HAP-1 (cell line): ENCODE measurements at places on chromosomes 3 and 15.

DNA sequence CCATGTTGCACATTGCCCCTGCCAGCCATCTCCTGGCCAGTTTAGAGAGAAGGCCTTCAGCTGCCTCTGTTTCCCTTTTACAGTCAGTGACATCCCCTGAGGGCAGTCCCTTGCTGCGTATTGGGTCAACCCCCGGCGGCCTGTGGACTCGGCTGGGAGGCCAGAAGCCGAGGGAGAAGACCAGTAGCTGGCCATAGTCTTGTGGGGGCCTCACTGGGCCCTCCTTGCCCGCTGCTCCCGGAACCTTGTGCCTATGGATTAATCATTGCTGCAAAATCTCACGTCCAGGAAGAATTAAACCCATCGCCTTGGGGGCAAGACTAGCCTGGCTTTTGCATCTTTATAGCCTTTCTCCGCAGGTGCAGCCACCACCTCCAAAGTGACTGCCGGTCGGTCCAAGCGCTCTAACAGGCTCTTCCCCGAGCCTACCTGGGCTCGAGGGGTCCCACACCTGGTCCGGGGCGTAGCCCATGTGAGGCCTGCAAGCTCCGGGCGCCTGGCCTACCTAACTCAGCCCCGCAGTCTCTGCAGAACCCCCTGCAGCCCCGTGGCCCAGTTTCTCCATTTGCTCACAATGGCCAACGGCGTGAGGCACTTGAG, 870 bp upstream of the CHAC1 start:
- DNase-seq, result no peak

DNA sequence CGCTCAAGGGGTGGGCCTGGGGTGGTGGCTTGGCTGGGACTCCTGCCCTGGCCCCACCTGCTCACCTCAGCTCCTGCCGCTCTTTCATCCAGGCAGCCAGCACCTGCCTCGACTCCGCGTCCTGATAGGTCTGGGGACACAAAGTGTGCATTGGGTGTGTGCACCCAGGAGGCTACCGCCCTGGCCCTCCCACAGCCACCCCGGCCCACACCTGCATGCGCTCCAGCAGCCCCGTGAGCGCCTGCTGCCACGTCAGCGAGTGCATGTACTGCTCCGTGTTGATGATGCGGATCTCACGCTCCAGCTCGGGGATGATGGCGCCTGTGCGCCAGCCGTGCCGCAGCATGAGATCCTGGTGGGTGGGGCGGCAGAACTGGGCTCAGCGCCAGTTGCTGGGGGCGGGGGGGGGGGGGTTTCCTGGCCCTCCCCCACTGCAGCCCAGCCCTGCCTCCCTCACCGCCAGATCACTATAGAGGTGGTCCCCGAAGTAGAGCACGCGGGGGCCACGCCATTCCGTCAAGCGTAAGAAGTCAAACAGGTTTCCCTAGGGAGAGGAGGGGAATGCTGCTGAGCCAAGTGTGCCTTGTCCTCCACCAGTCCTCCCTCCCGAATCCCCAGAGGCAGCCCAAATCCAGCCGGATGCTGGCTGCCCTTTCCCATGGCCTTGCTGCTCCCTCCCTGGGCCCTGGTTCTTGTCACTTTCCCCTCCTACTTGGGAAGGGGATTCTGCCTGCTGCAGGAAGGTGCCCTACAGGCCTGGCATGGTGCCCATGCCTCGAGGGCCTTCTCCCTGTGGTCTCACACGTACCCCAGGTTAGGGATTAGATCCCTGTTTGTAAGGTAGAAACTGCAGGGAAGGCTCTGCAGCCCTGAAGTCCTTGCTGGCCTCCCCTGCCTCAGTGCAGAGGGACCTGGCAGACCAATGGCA, 8.6 kb downstream of the NT5DC2 start:
- no peak for DNase-seq

DNA sequence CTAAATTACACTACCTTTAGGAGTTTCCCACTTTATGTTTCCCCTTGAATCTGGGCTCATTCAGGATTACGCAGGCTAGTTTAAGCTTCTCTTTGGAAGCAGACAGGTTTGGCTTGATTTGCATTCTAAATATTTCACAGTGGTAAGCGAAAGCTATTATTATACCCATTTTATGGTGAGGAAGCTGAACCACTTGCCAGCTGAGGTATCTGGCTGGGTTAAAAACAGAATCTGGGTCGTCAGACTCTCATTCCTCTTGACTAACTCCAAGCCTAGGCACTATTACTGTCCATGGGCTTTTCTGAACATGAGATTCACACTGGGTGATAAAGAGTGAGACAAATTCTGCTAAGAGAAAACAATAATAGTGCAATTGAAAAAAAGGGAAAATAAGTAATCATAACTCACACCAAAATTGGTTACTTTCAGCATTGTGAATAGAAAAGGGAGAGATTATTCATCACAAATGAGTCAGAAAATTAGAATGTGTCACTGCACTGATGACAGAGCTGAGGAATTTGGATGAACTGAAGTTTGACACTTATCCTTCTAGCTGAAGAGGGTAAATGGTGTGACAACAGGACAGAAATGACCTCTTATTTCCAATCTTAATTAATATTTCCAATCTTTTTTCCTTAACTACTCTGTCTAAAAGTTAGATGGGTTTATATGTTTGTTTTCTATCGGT, 211.3 kb downstream of the TIGIT start:
- DNase-seq, result no peak

- no peak for DNase-seq
Observed at GRCh38 chr3:179432021-179432420, 19.2 kb downstream of the GNB4 start.

DNA sequence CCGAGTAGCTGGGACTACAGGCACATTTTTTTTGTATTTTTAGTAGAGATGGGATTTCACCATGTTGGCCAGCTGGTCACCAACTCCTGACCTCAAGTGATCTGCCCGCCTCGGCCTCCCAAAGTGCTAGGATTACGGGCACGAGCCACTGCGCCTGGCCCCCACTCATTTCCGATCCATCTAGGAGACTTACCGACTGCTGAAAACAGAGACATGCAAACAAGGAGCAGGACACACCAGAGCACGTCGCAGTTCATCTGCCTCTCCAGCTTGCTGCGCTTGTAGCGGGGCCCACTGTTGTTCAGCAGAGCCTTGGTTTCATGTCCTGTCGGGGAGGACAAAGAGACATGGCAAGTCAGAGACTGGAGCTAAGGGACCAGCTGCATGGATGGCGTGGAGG, 137.4 kb downstream of the ATP10A start:
- no peak for DNase-seq

GRCh38 chr3:5330152-5330810, 142.8 kb downstream of the EDEM1 start:
- DNase-seq, result no peak

DNA sequence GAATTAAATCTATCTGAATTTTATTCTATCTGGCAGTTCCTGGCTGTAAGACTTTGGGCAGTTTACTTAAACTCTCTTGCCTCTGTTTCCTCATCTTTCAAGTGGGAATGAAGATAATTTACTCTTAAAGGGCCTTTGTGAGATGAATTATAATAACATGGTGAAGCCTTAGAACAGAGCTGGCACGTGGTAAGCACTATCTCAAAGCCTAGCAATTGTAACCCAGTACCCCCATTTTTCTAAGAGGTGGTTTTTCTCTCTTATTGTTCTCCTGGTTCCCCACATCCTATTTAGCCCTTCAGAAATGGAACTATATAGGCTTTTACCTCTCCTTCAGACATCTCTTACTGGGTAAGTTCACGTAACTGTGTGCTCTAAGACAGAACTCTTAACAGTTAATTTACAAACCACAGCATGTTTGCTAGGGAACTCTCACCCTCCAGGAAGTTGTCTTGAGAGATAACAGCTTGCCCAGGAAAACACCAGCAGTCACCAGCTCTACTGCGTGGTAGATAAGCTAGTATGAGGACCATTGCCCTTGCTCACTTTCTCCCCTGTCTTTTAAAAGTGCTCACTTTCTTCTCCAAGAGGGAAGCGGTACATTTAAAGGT, 12.3 kb upstream of the CRBN start:
- no peak for DNase-seq

DNA sequence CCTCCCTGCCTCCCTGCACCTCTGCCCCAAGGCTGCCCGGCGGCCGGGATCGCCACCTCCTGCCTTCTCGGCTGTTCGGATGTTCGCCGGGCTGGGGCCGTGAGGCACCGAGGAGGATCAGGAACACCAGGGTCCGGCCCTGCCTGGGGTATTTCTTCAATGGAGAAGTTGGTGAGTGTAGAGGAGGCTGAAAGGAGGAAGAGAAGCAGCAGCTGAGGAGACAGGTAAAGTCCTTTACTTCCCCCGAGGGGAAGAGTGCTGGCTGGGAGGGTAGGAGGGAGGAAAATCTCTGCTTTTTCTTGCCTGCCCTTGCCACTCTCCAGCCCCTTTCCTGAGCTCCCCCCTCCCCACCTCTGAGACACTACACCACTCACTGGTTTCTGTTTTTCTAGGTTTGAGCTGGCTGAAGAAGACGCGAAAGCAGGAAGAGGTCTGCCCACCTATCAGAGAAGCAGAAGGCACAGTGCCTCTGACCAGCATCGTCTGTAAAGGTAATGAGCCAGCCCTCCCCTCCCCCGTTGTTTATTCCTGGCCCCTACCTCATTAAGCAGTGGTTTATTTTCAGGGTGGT, 519 bp downstream of the ASB7 start:
- DNase-seq, result peak; percentile 15

- DNase-seq, result no peak
Observed at GRCh38 chr15:89396723-89397652, 62.4 kb upstream of the POLG start.

GRCh38 chr15:76803049-76803571, 102.0 kb downstream of the SCAPER start:
- no peak for DNase-seq

GRCh38 chr15:66721020-66721419, 19.0 kb downstream of the SMAD6 start:
- no peak for DNase-seq

DNA sequence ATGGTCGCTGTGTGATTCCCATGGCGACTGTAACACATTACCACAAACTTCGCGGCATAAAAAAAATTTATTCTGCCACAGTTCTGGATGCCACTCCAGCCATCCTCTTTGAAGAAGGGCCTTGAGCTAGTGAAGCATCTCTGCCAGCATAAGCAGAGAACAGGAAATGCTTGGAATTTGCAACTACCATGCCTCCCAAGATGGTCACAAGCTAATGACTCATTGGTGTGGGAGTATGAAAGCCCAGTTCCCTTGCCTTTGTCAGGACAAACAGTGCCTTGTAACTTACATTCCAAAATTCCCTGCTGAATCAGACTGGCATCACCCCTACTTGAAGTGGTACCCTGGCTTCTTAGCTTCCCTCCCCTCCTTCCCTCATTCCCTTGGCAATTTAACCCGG, 129.7 kb downstream of the PROS1 start:
- no peak for DNase-seq

GRCh38 chr3:101709126-101709525, 15.3 kb upstream of the CEP97 start:
- DNase-seq, result no peak

- DNase-seq, result peak; percentile 4
Observed at GRCh38 chr15:70374096-70374495, 276.4 kb upstream of the TLE3 start.

DNA sequence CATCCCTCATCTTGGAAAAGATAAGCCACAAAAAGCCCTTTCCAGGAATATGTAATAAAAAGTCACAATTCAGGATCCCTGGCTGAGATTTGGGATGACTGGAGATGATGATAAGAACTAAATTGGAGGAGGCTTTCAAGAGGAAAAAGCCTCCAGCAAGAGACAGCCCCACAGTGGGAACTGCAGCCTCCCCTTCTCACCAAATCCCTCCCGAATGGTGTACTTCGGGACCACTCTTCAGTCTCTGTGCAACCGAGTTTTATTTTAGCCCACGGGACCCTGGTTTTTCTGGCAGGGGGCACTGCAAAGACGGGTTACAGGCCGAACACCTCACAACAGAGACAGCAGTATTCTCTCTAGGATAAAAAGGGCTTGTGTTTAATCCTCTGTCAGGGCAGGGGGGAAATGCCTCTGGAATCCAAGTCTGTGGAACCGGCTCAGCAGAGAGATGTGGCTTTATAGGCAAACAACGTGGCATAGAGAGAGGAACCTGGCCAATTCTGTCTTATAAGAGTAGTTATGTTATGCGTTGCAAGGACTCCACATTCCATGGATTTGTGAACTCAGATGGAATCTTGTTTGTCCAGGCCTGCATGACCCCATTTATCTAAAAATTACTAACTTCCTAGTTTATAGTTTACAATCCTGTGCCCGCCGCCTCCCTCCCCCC, 1.2 kb upstream of the LMCD1 start:
- peak; percentile 16 for DNase-seq

DNA sequence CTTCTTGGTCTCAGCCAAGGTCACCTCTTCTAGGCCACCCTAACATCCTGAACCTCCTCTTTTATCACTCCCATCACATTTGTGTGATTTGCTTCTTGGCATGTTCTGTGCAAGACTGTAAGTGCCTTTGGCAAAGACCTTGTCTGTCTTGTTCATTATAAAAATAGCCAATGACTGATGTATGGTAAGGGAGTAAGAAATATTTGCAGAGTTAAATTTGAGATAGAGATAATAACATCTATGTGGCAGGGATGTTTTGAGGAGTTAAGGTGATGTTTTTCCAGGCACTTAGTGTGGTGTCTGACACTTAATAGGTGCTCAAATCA, 202.3 kb downstream of the CADPS start:
- no peak for DNase-seq

DNA sequence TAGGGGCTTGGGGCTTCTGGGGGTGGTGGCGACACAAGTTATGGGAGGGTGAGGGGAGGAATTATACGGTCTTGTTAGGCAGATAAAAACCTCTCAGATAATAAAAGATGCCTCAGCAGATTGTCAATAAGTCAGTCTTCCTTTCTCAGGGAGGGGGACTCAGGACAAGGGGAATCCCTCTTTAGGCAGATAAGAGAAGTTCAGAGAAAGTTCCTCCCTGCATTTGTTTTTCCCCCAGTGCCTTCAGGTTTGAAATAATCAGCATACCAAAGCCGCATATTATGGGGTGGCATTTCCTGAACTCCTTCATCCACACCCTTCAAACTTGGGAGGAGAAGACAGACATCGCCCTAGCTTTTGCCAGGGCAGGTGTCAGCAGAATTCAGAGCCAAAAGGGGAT, 8.5 kb downstream of the PPCDC start:
- no peak for DNase-seq

DNA sequence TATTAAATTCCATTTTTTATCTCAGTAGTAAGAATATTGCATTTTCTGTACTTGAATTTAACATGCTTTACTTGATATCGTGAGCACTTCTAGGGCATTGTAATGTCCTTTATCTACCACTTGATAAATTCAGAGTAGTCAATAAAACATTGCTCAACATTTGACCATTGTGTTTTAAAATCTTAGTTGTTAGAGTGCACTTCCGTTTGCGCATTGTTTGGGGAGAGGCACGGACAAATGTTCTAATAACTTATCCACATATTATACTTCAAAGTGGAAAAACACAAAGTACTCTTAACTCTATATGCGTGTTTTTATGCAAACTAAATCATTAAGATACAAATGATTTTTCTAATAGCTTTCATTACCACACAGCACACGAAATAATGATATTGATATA, 419 bp downstream of the FAM227B start:
- no peak for DNase-seq

- DNase-seq, result no peak
Observed at GRCh38 chr3:191889756-191890155, 428.8 kb downstream of the PYDC2 start.

GRCh38 chr3:177525987-177526712, 328.9 kb upstream of the TBL1XR1 start:
- no peak for DNase-seq

- DNase-seq, result peak; percentile 74
Observed at GRCh38 chr3:13040361-13041074, 32.7 kb downstream of the IQSEC1 start.
